ENCODE measurements at places on chromosomes 2 and 18.

- peak; percentile 53 for DNase-seq
Measured at GRCh38 chr18:74652392-74652988, 54.8 kb downstream of the ZNF407 start.

DNA sequence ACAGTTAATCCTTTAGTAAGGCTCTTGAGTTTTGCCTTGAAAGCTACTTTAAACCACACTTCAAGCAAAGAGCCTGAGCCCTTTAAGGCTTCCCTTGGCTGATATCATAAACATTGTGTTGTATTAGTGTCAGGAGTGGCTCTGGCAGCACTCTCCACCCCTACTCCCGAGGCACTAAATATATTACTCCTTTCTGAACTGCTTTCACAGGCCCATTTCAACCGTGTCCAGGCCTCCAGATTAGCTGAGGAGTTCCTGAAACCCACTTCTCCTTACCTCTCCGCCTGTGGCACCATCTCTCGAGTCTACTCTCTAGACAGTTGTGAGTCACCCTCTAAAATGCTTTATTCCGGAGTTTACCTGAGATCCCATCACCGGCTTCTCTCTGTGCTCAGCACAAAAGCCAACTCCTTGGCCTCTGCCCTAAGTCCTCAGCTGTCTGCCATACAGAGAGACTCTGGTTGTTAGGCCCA is 14.4 kb upstream of the STON1 start:
- no peak for DNase-seq

DNA sequence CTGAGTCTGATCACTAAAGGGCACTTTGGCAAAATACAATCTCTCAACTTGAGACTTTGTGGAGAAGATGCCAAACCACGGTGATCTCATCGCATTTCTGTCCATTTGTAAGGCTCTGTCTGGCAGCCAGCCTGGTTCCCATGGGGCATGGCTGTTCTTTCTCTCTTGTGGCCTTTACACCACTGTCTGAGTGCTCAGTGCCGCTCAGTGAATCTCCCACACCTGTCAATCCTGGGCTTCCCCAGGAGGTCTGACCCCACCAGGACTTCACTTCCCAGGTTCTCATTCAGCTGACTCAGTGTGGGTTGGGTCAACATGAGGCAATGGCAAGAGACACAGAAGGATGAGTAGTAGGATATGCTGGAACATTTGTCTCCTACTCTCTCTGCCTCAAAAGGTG is 96.8 kb upstream of the TRIB2 start:
- DNase-seq: peak; percentile 33

- DNase-seq: no peak
Measured at GRCh38 chr18:44602380-44602779, 78.3 kb upstream of the SETBP1 start.

- peak; percentile 57 for DNase-seq
Measured at GRCh38 chr2:128445523-128445900, 126.8 kb upstream of the HS6ST1 start.

GRCh38 chr18:7038330-7038851 is 79.2 kb downstream of the LAMA1 start:
- peak; percentile 2 for DNase-seq

DNA sequence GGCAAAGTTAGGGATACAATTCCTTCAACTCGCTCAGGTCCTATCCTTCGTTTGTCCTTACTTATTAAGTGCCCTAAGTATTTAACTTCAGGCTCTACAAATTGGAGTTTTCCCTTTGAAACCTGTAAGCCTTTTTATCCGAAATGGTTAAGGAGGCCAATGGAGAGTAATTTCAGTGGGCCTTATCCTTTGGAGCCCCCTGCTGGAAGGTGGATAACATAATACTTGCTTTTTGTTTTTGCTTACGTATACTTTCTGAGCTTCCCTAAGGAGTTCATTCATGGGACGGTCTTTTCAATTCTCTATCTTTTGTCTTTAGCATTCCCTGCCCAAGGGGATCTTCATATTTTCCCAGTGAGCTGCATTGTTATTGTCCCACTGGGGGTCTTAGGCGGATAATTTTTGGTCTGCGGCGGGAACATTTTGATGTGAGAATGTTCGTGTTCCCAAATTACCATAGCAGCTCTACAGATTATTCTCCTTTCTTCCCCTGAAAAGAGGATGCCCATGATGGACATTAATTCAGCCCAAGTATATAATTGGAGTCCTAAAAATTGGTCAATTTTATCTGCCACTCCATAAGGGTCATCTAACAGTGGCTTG is 34.4 kb upstream of the TRAPPC8 start:
- peak; percentile 74 for DNase-seq

DNA sequence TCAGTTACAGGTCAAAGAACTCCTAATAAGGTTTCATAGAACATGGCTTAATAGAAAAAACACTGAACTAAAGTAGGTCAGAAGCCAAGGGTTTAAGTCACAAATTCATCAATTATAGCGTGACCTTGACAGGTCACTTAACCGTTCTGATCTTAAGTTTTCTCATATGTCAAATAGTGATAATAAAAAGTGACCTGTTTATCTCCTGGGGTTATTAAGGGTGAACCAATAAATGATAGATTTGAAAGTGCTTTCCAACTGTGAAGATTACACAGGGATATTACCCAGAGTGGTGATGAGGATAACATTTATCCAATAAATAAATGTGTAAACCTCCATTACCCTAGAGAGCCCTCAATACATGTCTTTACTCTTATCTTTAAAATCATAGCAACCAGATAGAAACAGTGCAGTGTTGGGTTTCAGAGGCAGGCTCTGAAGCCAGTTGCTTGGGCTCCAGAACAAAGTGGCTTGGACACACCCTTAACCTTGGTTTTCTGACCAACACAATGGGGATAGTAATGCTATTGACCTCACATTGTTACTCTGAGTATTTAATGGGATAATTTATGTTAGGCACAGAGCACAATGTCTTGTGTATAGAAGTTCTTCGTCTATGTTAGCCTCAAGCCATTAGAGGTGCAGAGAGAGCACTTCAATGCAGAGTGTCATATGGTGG is 48.6 kb downstream of the KLHL14 start:
- DNase-seq: no peak

DNA sequence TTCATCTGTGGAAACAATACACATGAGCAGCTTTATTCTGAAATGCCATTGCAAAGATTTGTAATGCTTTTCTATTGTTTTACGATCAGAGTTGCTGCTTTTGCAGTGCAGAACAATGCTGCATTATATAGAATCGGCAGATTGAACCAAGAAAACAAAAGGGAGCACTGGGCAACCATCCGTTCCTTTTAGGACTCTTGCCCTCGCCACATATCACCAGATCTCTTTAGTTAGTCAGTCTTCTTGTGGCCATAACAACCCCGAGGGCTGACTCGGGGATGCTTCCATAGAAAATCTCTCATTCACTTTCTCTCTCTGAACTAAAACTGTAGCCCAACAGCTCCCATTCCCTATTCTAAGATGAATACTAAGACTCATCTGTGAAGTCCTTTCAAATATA is 340.4 kb downstream of the NRXN1 start:
- no peak for DNase-seq

GRCh38 chr2:46132996-46133395 is 164.2 kb upstream of the EPAS1 start:
- no peak for DNase-seq

DNA sequence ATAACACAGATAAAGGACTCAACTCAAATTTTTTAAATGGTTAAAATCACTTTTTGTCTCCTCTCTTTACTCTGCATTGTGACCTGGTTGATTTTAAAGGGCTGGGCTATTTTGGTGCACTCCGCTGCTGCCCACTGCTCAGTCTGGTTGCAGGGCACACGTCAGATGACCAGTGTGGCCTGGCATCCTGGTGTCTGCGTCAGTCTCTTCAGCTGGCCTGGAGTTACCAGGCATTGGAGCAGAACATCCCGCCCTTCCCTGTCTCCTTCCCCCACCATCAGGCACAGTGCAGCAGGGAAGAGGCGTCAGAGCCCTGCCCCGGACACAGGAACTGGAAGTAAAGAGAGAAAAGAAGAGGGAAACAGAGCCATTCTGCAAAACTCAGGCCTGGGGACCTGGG is 8.9 kb downstream of the C1QL2 start:
- no peak for DNase-seq

DNA sequence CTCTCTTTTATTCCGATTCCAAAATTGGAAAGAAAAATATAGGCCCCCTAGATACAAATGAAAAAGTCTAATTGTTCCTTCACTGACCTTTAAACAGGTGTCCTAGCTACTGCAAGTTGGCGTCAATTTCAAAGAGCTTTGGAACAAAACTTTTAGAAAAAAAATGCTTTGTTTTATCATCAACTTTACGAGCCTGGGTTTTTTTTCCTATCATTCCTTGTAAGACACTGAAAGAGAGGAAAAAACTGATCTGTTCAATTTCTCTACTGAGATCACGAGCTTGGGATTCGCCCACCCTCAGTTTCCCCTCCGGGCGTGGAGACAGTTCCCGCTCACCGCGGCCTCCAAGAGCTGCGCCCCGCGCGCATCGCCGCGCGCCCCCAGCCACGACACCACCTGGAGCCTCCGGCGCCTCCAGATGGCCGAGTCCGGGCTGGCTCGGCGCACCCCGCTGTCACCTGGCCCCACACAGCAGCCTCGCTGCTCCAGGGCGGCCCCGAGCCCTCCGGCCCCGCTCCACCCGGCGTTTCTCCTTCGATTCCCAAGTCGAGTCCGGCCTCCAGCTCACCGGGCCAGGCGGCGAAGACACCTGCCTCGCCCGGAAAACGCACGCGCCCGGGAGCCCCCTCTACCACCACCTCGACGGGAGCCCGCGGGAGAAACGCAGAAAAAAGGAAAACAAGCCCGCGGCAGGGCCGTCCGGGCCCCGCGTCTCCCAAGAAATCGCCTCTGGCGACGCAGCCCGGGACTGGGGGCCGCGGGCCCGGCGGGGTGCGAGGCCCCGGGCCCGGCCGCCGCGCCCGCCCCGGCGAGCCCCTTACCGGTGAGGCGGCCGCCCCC is 656 bp downstream of the TBC1D8 start:
- no peak for DNase-seq

DNA sequence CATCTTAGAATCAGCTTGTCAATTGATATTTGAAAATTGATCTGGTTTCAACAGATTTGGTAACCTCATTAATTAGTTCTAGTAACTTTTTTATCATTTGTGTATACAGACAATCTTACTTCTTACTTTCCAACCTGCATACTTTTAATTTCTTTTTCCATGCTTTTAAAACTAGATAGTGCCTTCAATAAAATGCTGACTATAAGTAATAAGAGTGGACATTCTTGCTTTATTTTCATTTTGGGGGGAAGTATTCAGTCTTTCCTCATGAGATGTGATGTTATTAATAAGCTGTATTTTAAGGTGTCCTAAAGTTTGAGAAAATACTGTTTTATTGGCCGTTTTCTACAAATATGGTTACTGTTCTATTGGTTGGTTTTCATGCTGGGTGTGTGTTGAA is 109.1 kb downstream of the KCNH7 start:
- no peak for DNase-seq

DNA sequence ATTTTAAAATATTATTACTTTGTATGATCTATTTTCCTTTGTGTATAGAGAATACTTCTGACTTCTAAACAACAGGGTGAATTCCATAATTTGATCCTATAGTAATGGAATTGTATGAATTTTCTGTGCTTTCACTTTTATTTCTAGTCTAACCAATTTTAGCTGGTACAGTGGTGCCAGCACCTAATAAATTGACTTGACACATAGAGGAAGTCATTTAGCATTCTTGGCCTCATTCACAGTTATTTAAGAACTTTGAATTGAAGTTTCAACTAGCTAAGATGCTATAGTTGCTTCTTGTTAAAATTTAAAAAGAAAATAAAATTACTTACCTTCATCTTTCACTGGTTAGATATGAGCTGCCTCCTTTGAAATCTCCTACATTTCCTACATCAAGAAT is 220.4 kb downstream of the CPS1 start:
- DNase-seq: no peak

GRCh38 chr2:237012577-237013267 is 73.0 kb upstream of the COPS8 start:
- DNase-seq: no peak

- no peak for DNase-seq
Measured at GRCh38 chr18:6561862-6562291, 147.2 kb upstream of the L3MBTL4 start.

DNA sequence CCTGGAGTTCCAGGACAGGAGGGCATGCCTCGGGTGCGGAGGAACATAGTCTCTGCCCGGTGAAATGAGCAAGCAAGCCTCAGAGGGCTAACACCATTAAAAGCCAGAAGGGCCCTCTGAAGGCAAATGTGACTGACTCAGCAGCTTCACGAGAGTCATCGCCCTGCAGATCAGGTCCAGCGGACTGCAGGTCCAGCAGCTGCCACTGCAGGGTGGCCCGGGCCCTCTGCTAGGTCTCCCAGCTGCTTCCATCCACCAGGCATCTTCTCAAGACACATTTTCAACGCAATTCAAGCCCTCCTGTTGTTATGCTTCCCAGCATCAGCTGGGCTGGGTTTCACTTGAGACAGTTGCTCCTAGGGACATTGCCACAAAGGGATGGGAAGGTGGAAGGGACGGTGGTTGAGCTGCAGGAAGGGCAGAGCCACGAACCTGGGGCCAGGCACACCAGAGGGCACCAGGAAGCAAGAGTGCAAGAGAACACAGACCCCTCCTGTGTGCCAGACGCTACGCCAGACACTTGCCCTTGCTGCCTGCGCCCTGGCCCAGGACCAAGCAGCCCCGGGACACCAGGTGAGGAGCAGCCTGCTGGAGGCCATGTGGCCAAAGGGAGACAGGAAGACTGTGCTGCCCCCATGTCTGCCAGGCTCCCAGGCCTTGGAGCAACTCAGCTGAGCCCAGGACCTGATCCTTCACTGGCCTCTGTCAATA is 173.0 kb downstream of the HDAC4 start:
- no peak for DNase-seq

DNA sequence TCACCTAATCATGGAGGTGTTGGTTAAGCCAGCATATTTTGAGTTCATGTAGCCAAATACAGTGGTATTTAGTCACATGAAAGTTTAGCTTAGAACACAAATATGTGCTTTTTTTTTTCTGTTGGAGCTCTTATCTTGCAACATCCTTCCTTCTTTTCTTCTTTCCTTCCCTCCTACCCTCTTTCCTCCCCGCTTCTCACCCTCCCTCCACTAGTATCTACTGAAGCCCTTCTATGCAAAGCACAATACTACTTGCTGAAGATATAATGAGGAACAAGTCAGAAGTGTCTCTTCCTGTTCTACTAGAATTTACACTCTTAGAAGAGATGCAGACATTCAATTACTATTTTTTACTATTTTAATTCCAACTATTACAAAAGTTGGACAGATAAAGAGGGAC is 105.0 kb upstream of the ITGA4 start:
- no peak for DNase-seq

- no peak for DNase-seq
Measured at GRCh38 chr2:23660237-23660636, 266.7 kb downstream of the ATAD2B start.

- DNase-seq: no peak
Measured at GRCh38 chr2:23069156-23069555, 315.8 kb upstream of the KLHL29 start.

GRCh38 chr2:134348239-134348638 is 94.4 kb downstream of the MGAT5 start:
- no peak for DNase-seq

Data from hematopoietic multipotent progenitor cell treated with erythropoietin and hydrocortisone succinate and interleukin-3 and kit ligand, for 8 days (in vitro differentiated cells).